ENCODE measurements at places on chromosomes 7 and 10.

DNA sequence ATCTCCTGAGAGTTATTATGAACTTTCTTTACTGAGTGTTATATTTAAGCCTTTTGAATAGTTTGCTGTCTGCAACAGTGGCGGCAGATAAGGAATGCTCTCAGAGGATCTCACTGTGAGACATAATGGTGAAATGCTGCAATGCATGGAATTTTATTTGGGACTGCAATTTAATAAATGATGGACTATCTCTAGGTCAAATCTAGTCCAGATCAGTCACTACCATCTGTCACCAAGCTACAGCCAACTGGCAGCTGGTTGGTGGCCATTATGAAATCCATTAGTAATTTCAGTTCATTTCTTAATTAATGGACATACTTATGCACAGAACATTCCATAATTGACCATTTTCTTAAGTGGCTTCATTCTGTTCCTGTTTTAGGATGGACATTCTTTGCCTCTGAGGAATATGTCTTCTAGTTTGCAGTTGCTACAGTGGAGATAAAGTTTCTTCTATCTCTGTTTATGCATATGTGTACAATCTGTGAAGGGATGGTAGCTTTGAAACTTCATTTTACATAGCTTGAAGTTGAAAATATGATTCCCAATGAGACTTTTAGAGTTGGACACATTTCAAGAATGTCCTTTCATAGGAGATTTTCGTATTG, 586.6 kb downstream of the SUGCT start:
- no peak for DNase-seq

GRCh38 chr10:12635127-12635541, 285.8 kb downstream of the CAMK1D start:
- no peak for DNase-seq

DNA sequence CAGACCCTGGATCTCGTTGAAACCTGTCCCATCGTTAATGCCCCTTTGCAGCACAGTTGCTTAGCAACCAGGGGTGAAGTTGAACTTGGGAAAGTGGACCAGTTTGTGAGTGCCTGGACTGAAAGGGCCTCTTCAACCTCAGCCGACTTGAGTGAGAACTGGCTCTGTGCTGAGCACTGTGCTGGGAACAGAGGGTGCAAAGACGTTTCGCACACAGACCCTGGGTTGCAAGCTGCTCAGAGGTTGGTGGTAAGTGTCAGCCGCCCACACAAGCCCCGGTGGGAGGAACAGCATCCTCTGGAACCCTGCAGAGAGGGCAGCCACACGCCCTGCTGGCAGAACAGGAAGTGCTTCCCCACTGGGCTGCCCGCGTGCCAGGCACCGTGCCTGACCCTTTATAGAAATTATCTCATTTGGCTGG, 89.2 kb downstream of the CARD11 start:
- no peak for DNase-seq

DNA sequence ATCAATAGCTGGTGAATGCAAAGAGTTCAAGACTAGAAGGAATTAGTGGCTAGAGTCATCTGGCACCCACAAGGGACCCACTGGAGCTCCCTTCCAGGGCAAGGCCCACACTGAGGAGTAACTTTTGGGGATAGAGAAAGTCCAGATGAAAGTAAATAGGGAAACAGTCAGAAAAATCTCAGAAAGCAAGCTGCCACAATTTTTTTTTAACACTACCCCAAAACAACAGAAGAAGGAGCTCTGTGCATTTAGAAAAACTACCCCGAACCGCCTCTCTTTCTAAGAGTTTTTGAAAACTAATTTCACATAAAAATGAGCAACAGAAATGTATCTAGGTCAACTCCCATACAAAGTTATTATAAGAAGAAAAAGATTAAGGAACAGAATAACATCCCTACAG, 42.2 kb downstream of the AOAH start:
- no peak for DNase-seq

DNA sequence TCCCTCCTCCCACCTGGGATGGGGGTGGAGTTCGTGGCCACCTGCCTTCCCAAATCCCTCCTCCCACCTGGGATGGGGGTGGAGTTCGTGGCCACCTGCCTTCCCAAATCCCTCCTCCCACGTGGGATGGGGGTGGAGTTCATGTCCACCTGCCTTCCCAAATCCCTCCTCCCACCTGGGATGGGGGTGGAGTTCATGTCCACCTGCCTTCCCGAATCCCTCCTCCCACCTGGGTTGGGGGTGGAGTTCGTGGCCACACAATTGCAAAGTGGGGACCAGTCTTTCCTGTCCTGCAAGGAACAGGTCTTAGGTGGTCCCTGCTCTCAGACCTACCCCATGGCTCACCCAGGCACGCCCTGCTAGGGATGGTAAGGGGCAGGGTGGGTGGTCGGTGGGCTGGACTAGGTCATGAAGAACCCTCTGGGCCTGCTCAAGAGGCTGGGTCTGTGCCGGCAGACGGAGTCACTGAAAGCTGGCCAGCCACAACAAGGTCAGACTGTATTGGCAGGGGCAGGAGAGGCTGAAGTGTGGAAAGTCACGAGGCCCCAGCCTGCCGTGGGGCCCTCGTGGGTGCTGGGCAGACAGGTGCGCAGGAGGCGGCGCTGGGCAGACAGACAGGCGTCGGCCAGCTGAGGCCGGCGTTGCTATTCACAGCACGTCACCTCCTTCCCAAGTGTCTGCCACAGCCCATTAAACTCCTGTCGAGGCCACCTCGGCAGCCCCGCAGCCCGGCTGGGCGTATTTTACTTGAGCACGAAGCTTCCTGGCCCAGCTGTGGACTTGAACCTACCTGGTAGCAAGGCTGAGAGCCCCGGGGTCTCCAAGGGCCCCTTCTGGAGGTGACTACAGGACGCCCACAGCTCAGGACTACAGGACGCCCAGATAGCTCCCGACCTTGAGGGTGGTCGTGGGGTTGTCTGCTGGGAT, 4.1 kb downstream of the KNDC1 start:
- DNase-seq = no peak

GRCh38 chr7:65820287-65820950, 52.5 kb upstream of the VKORC1L1 start:
- no peak for DNase-seq

DNA sequence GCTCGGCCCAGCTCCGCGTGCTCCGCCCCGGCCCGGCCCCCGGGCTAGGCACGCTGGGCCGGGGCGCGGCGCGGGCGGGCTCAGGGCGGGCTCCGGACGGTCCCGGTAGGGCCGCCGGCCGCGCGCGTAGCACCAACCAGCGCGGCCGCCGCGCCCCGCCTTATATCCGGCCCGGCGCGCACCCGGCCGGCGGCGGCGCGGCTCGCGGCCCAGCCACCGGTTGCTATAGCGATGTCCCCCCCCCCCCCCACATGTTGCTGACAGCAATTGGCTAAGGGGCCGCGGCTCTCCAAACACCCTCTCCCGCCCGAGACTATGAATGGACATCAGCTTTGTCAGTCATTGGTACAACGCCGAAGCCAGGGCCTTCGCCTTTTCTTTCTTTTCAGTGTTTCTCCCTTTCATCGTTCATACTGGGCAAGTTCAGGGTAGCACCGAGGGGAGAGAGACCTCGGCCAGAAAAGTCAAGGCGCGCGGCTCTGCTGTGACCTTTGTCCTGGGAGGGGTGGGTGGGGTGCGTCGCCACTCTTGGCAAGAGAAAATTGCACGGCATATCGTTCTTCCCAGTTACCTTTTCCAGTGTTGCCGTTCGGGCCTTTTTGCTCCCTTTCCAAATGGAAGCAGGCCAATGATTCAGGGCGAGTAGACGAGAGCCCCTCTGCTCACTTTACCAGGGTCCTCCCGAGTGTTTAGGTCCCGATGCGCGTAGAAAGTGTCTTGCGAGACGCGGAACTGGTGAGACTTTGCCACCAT, 354.2 kb downstream of the DNAJB6 start:
- DNase-seq = no peak

DNA sequence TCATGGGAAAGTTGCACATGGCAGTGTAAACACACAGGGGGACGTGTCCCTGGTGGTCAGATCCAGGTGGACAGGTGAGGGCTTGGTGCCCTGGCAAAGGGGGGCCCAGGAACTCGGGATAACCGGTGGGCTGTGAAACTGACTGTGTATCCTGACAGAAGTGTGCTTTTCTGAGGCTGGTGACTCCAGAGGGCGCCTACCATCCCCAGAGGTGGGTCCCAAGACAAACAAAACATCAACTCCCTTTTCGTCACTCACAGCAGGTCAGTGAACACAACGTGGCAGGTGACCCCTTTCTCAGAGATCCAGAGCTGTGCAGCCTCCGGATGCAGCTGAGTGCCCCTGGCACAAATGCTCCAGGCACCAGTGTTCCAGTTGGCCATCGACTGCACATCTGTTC, 56.0 kb upstream of the DDC start:
- no peak for DNase-seq

DNA sequence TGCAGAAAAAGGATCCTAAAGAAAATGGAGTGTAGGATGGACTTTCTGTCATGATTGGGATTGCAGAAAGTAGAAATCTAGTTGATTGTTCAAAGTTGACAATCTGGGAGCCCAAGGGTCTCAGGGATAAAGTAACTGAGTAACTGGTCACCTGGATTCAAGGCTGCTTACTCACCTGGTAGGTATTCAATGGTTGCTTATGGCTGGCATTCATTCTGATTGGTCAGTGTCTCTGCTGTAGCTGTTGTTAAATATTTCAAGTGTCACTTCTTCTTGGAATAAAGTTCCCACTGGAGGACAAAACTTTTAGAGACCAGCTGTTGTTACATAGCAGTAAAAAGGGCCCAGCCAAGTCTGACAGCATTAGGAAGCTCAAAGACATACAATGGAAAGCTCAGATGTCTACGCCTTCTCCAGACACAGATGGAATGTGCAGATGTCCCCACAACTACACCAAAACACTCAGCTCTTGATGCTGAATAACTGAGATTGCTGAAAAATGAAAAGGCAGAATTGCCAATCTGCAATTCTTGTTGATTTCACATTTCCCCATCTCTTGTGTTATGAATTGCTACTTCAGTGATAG, 106.9 kb downstream of the ZNF467 start:
- no peak for DNase-seq

DNA sequence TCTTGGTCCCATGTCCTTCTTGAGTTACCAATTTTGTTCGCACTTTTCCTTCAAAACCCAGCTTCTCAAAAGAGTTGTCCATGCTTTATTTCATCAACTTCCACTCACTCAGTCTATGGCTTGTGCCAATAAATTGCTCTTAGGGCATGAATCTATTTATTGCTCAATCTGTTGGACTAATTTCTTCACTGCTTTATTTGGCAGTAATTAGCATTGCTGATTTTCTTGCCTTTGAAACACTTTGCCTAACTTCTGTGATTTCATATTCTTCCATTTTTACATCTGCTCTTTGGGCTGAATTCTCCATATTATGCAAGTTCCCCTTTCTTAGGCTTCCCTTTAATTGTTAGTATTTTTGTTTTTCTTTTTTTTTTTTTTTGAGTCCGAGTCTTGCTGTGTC, 16.8 kb downstream of the DLD start:
- no peak for DNase-seq

DNA sequence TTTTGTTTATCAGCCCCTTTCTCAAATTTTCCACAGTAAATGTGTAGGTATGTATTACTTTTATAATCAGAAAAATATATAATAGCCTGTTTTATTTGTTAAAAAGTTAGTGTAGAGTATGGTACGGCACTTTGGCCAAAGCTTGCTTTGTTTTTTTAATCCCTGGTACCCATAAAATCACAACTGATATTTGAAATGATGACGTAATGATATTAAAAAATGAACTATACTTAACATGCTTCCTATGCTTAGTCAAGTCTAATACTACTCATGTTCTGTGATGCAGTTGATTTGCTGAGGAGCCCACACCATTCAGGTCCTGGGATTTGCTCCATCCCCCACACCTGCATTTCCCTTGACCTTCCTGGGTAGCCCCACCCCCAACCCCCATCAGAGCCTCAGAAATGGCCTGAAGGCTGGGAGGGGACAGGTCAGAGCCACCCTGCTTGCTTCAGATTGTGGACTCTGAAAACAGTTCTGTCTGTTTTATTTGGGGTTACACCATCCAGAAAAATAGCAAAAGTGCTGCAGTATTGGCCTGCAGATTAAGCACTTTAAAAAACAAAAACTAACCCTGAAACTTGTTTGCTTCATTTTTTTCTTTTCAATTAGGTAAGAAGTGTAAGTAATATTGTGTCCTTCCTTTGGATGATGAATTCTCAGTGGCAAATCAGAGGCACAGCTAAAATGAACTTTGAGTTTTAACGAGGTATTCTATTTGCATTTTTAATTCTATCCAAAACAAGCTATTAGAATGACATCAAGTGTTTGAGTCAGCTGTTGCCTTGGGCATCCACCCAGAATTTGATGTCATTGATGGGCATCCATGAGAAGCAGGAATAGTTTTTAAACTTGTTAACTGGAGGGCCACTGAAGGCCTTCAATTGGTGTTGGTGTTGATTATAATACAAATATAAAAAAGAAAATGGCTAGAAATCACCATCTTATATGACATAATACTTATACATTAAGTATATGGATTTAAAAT, 23.3 kb downstream of the PLCE1 start:
- no peak for DNase-seq

- DNase-seq = no peak
Observed at GRCh38 chr10:44858988-44859387, 52.1 kb upstream of the TMEM72 start.

GRCh38 chr10:68598978-68599770, 39.0 kb downstream of the TET1 start:
- no peak for DNase-seq

DNA sequence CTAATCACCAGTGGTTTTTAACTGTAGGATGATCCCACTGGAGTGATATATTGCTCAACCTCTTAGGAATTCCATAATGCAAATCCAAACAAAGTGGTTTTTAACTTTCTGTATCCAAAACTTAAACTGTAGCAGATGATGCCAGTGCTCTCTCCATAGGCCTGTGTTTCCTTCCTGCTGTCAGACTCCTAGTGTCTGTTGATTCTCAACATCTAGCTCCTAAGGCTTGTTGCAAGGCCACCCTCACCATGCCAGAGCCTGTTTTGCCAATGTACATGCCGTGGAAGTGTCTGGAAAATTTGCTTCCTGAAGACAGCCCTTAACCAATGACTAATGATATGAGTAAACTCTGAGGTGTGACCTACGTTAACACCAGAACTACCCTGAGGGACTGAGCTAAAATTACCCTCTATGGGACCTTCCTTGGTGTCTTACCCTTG, 39.3 kb downstream of the C1GALT1 start:
- no peak for DNase-seq

GRCh38 chr7:155896531-155897263, 84.4 kb upstream of the SHH start:
- no peak for DNase-seq

GRCh38 chr7:121436688-121437087, 40.6 kb upstream of the FAM3C start:
- no peak for DNase-seq

DNA sequence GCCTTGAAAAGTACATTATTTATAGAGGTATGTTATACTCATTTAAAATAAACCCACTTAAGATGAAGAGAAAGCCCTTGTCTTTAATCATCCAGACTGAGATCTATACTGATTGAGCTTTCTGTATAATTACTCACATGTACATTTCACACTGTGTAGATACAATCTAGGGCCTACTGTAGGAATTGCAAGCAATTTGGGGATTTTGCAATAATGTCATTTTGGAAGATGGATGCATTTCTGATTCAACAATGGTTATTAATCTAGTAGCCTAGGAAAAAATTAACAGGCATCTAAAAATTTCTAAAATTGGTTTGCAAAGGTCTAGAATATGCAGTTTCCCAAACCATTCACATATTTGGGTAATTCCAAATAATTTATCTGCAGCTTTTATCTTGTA, 132.2 kb downstream of the PDE1C start:
- DNase-seq = no peak

All from KG1 (cell line).